ENCODE measurements at places on chromosomes 5 and 9.

DNA sequence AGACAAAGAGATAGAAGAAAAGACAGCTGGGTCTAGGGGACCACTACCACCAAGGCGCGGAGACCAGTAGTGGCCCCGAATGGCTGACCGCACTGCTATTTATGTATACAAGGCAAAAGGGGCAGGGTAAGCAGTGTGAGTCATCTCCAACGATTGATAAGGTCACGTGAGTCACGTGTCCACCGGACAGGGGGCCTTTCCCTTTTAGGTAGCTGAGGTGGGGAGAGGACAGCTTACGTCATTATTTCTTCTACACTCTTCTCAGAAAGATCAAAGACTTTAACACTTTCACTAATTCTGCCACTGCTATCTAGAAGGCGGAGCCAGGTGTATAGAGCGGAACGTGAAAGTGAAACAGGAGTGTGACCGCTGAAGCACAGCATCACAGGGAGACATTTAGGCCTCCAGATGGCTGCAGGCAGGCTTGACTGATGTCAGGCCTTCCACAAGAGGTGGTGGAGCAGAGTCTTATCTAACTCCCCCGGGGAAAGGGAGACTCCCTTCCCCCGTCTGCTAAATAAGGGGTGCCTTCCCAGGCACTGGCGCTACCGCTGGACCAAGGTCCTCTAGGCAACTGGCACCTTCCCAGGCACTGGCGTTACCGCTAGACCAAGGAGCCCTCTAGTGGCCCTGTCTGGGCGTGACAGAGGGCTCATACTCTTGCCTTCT, 6.1 kb upstream of the PRR16 start:
- no peak for DNase-seq

- DNase-seq, result no peak
Observed at GRCh38 chr5:113240032-113240431, 194.8 kb downstream of the TSSK1B start.

- DNase-seq, result no peak
Observed at GRCh38 chr9:136107953-136108647, 10.6 kb downstream of the TMEM250 start.

DNA sequence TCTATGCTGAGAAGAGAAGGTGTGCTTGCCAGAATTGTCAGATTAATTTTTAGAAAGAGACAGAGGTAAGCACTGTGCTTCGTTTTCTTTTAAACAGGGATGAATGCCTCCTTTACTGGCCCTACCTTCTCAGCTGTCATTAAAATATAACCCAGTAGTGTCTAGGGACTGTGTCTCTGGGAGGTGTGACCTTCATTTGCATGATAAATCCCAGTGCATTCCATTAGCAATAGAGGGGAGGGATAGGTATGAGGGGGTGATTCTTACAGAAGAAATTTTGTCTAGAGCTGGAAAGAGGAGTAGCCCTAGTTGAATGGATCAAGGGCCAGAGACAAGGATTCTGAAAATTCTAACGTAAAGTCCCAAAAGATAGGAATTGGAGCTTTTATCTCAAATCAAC, 351.5 kb downstream of the BNC2 start:
- DNase-seq, result no peak

DNA sequence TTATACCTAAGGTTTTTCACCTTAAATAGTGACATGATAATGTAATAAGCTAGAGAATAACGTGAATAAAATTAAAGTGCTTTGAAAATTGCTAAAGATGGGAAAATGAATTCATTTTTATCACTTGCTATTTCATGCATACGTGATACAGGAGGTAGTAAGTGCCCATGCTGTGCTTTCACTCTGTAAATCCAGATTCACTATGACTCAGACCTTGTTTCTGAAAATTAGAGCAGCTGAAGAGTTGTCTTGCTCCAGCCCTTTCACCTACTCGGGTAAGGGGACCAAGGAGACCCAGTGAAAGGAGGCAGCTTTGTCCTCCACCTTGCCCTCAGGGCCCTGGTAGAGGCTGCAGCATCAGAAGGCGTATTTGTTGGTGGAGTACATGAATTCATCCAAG, 87.9 kb downstream of the ANKH start:
- no peak for DNase-seq

DNA sequence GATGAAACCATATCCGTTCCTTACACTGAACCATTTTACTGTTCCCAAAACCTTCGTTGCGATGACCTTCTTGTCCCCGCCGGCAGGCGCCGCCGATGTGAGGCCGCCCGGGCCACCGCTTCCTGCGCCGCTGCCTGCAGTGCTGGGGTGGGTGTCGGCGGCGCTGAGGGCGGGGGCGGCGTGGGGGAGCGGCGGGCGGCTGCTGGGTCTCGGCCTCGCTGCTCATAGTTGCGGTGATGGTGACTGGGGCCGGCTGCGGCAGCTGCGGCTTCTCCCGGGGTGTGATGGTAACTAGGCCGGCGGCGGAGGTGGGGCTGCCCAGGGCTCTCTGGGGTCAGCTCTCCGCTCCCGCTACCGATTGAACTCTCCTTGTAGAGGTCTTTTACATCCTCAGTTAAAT, 14.1 kb upstream of the OR2S2 start:
- no peak for DNase-seq

GRCh38 chr9:100443781-100444768, 17.1 kb downstream of the MSANTD3 start:
- no peak for DNase-seq

GRCh38 chr9:134592018-134592818, 49.4 kb upstream of the COL5A1 start:
- DNase-seq, result no peak

- no peak for DNase-seq
Observed at GRCh38 chr9:104860263-104860662, 67.7 kb downstream of the ABCA1 start.

GRCh38 chr5:50697739-50698138, 31.3 kb downstream of the PARP8 start:
- no peak for DNase-seq

DNA sequence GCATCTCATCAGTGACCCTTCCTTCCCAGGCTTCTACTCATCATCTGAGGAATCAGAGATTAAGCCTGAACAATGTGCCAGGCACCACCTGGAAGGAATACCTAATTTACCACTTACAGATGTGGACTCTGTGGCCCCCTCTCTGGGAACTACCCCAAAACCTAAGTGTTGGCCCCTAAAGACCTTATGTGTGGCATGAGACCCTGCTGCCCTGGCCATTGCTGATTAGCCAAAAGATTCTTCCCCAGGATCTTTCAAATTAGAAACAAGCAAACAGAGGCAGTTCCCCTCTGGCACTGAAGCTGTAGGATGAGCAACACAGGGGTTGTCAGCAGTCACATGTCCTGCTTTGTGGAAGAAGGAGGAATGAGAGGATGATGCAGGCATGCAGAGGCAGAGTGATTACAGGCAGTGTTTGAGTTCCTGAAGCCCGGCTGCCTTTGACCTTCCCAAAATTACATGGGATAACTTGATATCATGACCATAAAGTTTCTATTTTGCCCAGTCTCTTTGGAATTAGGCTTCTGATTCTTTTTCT, 10.6 kb downstream of the SPINK4 start:
- no peak for DNase-seq

DNA sequence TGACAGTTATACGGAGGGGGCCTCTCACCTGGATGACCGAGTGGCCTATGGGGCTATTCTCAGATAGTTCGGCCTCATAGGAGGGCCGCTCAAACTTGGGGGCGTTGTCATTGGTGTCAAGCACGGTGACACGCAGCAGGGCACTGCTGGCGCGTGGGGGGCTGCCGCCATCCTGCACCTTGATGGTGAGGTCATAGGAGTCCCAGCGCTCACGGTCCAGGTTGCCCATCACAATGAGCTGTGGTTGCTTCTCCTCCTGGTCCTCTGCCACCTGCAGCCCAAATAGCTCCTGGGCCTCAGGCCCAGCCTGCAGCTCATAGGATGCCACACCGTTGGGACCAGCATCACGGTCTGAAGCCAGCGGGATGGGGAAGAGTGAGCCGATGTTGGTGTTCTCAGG, 9.7 kb downstream of the PCDH1 start:
- DNase-seq, result no peak

DNA sequence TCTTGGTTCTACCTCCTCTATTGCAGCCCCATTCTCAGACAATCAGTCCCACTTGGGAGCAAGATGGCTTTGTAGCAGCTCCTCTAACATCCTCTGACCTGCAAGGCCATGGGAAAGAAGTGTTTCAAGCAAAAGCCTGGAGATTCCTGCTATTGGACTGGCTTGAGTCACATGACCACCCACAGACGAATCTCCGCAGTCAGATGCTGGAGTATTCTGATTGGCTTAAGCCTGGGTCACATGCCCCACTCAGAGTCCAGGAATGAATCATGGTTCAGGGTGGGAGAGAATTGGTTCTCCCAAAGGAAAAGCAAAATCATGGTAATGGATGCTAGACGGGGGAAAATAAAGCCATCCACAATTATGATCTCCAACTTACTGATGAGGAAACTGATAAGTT, 22.6 kb upstream of the LMX1B start:
- no peak for DNase-seq

DNA sequence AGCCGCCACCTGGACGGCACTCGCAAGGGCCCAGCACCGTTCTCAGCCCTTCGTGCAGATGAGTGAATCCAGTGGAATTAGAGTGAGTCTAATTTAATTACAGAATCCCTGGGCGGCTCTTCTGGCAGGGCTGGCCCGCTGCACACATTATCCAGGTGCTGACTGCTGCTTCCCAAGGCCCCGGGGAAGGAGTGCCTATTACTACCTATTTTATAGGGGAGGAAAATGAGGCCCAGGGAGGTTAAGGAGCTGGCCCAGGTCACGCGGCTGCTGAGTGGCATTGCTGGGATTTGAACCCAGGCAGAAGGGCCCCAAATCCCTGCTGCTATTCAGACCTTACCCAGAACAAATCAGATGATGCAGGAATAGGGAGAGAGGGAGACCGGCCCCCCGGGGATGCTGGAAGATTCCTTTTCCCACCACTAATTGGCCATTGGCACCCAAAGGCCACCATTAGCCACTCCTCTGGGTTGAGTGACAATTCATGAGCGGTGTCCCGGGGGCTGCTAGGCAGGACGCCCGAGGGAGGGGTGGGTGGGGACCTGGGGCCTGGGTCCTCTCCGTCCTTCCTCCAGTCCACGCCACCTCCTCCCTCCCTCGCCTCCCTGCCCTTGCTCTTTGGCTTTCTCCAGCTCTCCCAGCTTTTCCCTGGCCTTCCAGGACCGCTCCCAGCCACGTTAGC, 10.3 kb upstream of the QRFP start:
- no peak for DNase-seq

GRCh38 chr9:133854048-133854447, 115.9 kb upstream of the SARDH start:
- DNase-seq, result no peak

GRCh38 chr5:134041570-134042411, 37.0 kb upstream of the VDAC1 start:
- DNase-seq, result no peak

DNA sequence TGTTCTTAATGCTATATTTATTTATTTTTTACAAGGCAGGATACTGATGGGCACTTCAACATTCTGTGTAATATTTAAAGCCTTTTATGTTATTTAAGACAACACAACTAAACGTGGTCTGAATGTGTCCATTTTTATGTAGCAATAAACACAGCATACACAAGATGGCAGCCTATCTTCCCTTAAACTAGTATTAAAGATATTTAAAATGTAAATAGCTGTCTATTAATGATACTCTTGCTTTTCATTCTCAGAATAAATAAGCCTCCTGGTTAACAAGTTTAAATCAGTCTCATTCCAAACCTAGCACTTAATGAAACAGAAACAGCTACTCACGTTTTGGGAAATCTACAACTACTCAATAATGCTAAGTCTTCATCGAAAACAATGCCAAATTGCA, 315.7 kb downstream of the MCTP1 start:
- DNase-seq, result no peak

- no peak for DNase-seq
Observed at GRCh38 chr5:24623031-24623430, 21.7 kb downstream of the CDH10 start.

GRCh38 chr5:116702776-116703175, 128.2 kb upstream of the SEMA6A start:
- DNase-seq, result no peak

DNA sequence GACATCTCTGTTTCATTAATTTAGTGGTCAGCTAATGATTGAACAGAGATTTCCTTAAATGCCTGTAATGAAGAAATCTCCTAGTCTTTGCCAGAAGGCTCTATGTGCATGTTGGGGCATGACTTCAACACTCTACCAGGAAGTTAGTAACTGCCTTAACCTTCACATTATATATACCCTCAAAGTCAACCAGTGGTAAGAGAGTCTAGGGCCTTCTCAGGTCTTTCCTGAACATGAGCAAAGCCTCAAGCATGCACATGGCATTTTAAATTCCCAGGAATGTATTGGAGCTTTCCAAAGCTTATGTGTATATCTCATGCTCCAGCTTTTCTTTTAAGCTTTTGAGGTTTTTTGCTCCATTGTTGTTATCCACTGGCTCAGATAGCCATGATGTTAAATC, 388.3 kb downstream of the ARRDC3 start:
- no peak for DNase-seq

- no peak for DNase-seq
Observed at GRCh38 chr9:93591301-93592007, 15.1 kb downstream of the PHF2 start.

DNA sequence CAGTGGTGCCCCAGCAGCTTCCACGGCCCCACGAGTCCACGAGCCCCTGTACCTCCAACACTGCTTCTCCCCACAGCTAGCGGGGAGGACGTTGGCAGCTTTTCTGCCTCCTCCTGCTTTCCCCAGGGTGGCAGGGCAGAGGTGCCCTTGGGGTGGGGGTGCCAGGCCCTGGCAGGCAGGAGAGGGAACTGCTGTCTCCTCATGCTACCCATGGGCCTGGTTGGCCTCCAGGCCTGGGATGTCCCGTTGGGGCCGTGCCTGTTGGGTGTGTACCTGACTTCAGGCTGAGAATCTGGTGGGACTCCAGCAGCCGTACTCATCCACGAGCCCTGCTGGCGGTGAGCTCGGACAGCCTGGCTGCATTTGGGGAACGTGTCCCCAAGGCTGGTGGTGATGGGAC, 27.3 kb downstream of the RXRA start:
- DNase-seq, result no peak

Measured in stimulated activated CD8-positive, alpha-beta memory T cell treated with anti-CD3 and anti-CD28 coated beads, Interleukin-7, amount 100 ng/mL, for 48 hours (primary cell).